ENCODE measurements at places on chromosomes 12 and 14.

DNA sequence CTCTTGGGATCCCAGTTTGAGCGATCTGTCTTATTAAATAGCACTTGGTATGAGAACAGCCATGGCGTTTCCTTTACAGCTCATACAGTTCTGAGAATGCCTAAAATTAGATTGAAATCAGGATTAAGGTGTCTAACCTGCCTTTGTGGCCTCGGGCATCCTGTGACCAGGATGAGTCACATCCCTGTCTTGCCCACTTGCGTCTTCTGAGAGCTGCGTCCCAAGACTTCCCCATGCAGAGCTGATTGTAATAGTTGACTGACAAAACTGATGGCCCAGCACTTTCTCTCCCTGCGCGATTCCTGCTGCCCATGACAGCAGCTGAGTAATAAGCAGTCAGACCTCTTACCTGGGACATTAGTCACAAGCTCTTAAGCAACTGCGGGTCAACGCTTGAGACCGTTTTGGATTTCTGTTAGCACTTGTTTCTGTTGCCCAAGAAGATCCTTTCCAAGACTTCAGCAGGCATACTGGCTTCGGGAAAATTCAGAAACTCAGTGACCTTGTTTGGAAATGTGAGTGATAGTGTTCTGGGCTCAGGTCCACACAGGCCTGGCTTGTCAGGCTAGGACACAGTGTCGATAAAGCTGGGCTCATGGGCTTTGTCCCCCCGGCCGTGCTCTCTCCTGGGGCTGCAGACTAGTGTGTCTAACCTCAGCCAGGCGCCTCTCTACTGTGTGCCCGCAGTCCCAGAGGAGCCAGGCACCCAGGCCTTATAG lies 169.9 kb upstream of the HIF1A start:
- no peak for DNase-seq

DNA sequence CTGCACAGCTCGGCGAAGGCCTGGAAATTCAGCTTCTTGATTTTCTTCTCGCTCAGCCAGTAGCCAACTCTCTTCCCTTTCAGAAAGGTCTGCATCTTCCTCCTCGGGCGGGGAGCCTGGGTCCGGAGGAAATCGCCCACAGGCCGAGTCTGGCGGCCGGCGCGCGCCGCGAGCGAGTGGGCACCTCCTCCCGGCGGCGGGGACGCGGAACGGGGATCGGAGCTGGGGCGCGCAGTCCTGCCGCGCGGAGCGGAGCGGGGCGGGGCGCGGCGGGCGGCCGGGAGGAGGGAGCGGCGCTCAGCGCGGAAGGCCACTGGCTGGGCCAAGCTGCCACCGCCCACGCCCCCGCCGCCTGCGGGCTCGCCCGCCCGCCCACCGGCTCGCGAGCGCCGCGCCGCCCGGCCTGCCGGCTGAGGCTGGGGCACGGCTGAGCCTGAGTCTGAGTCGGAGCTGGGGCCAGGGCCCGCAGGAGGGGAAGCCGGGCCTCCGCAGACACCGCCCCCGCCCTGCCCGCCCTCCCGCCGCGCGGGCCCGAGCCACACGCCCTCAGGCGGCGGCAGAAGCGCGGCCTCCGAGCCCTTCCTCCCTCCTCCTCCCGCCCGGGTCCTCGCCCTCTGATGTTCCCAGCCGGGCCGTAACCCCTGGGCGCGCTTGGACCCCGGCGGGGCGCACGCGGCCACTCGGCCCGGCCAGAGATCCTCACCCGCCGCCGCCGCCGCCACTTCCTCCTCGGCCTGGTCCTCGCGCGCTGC lies 480 bp downstream of the ITPK1 start:
- no peak for DNase-seq

DNA sequence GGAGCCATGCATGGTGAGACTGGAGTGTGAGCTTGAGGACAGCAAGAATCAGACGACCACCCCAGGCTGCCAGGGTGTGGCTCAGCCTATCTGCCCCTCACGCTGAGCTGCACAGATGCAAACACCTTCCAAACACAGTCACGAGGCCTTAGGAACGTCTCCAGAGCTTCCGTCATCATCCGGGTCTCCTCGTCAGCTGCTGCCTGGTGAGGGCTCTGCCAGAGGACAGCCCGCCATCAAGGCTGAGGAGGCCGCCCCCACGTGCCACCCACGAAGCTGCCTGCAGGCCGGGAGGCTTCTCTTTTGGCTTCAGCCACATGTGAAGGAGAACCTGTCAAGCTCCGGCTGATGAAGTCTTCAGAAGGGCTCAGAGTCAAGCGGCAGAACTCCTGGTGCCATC lies 13.4 kb downstream of the DDX51 start:
- DNase-seq: no peak

- DNase-seq: no peak
These were observed 52.6 kb upstream of the RIC8B start for GRCh38 chr12:106721915-106722314.

GRCh38 chr12:101204602-101205304 lies 5.3 kb downstream of the SLC5A8 start:
- DNase-seq: no peak

DNA sequence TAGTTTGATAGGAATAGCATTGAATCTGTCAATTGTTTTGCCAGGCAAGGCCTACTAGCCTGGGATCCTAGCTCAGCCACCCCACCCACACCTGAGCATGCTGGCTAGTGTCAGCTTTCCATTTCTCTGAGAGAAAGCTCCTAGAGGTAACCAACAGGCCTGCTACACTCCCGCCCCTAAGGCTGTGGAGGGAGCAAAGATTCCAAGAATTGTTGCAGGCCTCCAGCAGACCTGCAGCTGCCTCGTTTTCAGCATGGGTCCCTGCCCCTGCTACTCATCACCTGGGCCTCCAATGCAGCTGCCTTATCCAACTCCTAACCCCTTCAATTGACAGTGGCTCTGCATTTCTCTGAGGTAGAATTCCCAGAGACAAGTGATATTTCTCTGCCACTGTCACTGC lies 852.4 kb upstream of the MDGA2 start:
- no peak for DNase-seq

- no peak for DNase-seq
These were observed 5.2 kb upstream of the FKBP11 start for GRCh38 chr12:48930475-48930874.

DNA sequence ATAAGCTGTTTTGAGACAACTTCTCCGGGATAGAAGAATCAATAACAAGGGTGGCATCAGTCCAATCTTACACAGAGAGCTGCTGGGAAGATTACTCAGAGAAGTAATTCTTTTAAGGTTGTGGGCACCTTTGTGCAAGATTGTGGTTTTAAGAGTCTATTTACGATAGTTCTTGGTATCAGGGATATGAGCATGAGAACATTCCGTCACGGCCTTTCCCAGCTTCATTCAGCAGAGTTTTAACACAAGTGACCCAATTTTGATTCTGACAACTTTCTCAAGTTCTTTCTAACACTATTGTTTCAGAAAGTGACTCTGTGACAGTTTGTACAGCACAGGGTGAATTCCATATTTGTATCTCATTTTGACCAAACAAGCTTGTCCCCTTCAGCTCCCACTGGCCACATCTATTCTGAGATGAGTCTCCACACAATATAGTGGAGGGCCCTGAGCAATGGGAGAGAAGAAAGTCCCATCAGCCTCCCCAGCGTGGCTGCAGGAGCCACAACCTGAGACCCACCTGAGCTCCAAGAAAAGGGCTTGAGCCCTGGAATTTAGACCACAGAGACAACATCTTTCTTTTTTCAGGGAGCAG lies 869.2 kb downstream of the TMEM121 start:
- DNase-seq: no peak

- no peak for DNase-seq
These were observed 27.0 kb downstream of the SINHCAF start for GRCh38 chr12:31298922-31299321.

GRCh38 chr14:77067632-77068516 lies 30.2 kb upstream of the CIPC start:
- DNase-seq: no peak

- no peak for DNase-seq
These were observed 599 bp downstream of the PAPLN start for GRCh38 chr14:73237786-73238423.

DNA sequence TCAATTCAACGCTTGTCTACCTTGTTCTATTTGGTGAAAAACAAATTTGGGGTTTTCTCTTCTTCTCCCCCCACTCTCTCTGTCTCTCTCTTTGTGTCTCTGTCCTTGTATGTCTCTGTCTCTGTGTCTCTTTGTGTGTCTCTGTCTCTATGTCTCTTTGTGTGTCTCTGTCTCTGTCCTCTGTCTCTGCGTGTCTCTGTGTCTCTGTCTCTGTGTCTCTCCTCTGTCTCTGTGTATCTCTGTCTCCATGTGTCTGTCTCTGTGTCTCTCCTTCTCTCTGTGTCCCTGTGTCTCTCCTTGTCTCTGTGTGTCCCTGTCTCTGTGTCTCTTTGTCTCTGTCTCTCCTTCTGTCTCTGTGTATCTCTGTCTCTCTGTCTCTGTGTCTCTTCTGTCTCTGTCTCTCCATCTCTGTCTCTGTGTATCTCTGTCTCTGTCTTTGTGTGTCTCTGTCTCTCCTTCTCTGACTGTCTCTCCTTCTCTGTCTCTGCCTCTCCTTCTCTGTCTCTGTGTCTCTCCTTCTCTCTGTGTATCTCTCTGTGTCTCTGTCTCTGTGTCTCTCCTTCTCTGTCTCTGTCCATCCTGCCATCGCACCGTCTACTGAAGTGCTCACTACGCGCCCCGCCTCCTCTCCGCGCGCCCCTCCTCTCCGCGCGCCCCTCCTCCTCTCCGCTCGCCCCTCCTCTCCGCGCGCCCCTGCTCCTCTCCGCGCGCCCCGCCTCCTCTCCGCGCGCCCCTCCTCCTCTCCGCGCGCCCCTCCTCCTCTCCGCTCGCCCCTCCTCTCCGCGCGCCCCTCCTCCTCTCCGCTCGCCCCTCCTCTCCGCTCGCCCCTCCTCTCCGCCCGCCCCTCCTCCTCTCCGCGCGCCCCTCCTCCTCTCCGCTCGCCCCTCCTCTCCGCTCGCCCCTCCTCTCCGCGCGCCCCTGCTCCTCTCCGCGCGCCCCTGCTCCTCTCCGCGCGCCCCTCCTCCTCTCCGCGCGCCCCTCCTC lies 12.8 kb downstream of the LRCOL1 start:
- DNase-seq: no peak

GRCh38 chr14:53912021-53912420 lies 44.6 kb downstream of the BMP4 start:
- no peak for DNase-seq

DNA sequence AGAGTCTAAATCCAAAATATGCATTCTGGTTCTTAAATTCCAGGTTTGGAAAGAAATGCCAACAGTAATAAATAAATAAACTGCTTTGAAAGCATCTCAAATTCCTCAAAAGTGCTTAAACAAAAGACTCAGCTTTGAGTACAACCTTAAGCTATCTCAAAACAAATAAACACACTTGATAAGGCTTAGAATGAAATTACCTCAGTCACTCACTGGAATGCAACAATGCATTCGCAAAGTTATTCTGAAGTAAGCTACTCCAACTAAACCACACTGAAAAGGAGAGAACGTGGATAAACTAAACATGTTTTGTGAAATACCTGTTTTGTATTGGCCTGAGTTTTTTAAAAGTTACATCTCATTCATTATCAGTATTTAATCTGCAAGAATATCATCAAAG lies 1.2 kb downstream of the SPTSSA start:
- DNase-seq: no peak

- DNase-seq: no peak
These were observed 567.2 kb downstream of the SNAPC1 start for GRCh38 chr14:62329427-62329826.

- DNase-seq: peak; percentile 77
These were observed 36.7 kb upstream of the LGALS3 start for GRCh38 chr14:55092341-55092740.

DNA sequence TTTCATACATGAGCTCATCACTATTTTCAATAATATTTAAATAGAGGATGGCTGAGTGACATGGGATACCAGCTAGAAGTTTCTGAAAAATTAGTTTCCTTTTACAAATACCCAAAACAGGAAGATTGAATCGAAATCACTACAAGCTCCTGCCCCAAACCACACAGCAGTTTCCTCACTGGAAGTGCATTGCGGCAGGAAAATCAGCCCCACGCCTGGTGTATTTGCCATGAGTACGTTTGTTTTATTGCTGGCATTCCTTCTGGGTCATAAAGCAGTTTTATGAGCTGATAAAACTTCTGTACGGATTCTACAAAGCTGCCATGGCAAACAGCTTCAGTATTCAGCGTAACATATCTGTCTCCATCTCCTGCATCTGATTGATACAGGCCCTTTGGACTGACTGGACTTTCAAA lies 23.7 kb downstream of the CDC42BPB start:
- peak; percentile 67 for DNase-seq

DNA sequence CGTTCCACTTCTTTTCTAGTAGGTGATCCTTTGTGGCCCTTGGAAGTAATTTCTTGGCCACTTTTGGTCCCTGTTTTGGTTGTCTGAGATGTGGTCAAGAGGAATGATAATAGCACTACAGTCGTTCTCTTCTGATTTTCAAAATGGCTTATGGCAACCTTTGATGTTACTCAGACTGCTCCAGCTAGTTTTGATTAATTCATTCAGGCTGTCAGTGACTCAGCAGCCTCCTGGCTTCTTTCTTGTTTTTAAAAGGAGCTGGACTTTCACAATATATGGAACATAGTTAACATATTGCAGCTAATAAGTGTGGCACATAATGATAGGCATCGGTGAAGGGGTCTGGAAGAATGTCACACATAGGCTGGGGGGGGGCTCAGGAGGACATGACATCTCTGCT lies 47.3 kb downstream of the WDR20 start:
- DNase-seq: no peak

DNA sequence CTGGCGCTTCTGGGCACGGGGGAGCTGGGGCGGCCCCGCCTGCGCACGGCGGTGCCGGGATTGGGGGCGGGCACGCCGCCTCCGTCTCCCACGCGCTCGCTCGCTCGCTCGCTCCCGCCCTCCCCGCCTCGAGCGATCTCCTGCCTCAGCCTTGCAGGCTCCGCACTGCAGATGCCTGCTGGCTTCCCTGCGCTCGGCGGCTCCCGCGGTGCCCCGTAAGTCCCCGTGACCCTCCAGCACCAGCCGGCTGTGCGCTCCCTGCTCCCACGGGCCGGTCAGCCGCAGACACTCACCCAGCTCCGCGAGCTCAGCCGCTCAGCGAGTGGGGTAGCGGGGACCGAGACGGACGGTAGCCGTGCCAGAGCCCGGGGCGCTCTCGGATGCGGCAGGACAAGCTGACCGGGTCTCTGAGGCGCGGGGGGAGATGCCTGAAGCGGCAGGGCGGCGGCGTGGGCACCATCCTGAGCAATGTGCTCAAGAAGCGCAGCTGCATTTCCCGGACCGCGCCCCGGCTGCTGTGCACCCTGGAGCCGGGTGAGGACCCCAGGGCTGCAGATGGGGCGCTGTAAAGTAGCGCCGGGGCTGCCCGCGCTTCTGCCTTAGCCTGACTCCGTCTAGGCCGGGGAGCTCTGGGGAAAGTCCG lies at the start of gene TBC1D30:
TBC1D30 (plus strand) TSS at position 148 of the 643 bp plus-strand sequence; CDS start at position 381, 233 bp downstream.
- no peak for DNase-seq
